Activated CD8-positive, alpha-beta memory T cell treated with anti-CD3 and anti-CD28 coated beads for 24 hours (primary cell): ENCODE measurements at places on chromosomes 3 and 15.

DNA sequence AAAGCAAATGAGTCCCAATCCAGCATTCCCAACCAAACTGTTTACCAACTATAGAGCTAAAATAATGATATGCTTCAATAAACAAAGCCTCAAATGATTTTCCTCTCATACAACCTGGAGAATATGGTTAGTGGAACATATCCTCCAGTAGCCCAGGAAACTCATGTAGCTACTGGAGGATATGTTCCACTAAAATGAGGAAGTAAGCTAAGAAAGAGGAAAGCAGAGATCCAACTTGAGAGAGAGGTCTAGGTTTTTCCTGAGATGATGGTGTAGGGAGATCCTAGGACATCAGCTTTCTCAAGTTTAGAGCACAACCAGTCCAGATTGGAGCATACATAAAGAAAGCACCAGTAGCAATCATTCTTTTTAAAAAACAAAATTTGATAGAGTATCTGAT, 44.6 kb upstream of the SLC4A7 start:
- DNase-seq, result no peak

DNA sequence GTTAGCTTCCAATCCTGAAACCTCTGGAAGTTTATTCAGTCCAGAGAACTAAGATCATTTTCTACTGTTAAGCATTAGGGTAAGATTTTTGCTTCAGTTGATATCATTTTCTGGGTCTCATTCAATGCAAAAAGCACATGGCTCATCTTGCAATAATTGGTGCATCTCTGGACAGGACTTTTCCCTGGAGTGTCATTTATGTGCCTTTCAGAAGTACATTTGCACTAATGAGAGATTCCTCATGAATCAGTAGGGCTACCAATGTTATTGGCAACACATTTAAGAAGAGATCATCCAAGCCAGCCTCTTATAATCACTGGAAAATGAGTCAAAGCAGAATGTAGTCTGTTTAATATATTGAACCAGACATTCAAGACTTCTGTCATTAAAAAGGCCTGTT, 224.2 kb upstream of the CHRNA7 start:
- no peak for DNase-seq

DNA sequence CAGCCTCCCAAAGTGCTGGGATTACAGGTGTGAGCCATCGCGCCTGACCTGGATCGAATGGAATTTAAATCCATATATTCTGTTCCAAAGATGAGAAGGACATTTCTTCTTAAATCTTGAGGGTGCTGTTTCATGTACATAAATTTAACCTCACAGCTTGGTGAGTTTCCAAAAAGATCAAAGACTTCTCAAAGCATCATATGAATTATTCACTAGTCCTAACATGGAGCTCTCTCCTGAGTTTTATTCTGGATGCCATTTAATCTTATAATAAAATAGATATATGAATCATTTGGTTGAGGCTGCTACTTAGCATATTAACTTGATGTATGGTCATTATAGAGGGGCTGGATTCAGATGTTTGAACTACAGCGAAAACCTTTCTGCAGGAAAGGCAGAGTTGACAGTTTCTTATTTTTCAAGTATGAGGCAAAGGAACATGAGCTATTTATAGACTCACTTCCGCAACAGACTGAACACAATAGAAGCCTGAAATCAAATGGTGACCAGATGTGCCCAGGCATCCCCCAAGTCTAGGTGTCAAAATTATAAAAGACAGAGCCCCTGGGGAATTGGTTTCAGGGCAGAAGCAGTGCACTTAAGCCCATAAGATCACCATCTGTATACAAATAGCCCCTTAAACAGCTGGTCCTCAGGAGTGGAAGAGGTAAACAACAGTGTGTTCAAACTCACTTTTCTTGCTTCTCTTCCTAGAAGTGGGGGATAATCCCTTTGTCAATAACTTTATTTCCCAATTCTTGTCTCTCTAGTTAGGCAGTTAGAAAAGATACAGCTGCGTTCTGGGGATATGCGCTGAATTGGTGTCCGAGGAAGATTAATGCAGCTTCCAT, 29.7 kb downstream of the STARD9 start:
- no peak for DNase-seq

DNA sequence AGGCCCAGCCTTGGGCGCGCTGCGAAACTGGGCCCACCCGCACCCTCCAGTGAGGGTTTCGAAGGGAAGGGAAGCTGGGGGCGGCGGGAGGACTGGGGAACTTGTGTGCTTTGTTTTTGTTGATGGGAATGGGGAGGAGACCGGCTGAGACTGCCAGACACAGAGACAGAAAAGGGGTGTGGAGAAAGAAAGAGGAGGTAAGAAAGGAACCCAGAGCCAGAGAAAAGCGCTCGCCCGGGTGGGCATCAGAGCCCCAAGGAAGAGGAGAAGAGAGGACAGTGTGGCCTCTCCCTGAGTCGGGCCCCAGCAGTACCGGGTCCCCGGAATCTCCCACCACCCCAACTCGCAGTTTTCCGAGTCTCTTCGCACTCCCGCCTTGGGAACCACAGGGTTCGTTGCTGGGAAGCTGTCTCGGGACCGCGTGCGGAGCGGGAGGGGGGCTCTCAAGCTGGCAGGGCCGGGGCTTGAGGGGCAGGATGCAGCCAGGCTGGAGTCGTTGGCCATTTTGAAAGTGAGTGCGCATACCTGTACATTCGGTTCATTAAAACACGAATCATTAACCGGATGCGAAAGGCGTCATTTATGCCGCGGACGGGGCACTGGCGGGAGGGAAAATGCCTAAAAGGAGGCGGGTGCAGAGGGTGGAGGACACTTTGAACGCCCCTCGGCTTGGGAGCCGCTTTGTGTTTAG, 3.1 kb downstream of the SKOR1 start:
- DNase-seq, result peak; percentile 58

- no peak for DNase-seq
Measured at GRCh38 chr3:50567011-50567385, 549 bp downstream of the C3orf18 start.

DNA sequence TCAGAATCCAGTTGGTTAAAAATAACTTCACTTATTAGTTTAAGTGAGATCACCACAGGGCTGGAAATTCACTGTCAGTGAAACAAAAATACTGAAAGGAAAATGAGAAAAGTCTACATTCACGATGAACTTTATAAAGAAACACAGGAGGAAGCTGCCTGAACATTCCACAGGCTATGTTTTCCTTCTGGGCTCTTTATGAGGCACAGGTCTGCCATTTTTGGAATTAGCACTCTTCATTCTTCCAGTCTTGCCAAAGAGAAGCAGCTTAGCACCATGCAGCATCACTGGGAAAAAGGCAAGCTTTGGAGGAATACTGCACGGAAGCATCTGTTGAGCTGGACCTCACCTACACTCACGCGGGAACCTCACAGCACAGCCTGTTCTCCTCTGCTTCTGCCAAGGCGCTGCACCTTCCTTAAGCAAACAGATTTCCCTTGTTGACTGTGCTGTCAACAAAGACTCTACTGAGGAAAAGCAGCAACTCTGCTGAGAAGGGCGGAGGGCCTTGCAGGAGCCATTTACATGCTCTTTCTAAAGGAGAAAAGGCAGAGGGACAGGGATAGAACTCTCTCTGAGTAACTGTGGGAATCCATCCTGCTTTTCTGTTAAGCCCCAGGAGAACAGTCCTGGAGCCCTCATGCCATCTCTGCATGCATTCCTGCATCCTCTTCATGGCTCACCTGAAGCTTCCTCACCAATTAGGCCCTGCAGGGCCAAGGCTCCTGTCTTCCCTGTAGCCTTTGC, 15.7 kb downstream of the SUSD5 start:
- DNase-seq, result no peak

DNA sequence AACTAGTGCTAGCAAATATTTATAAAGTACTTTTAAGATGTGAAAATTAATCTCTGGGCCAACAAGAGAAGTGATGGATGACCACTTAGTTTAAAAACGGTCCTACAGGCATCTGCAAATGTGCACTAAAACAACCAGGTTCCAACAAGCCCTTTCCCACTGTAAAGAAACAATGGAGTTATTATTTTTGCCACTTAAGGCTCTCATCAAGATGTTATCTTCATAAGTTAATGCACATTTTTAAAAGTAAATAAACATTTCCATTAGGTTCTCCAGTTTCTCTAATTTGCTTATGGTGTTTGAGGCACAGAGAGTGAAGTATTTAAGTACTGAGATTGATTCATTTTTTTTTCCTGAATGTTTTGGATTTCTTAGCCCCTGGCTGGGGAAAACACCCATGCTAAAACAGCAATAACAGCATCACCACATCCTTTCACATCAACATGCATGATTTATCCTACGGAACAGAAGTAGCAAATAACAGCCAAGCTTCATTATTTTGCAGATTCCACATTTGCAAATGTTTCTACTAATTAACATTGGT, 20.8 kb downstream of the ABI3BP start:
- no peak for DNase-seq

GRCh38 chr15:80875568-80876347, 96.6 kb downstream of the CEMIP start:
- DNase-seq, result no peak

DNA sequence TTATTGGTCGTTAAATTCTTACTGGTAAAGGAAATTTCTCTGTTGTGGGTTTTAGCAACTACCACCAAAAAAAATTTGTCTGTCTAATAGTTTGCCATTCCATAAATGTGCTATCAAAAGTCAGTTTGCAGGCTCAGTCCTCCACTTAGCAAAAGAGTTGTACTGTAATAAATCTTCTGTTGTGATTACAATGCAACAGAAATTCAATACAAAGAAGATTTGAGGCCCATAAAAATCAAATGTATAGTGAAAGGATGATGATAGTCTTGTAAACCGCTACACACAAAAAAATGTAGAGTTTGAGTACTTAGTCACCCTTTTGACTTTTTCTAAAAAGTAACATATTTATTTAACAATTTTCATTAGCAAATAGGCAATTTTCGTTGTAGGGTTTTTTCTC, 251.7 kb downstream of the VGLL3 start:
- DNase-seq, result no peak

- no peak for DNase-seq
Measured at GRCh38 chr3:55691141-55691540, 204.0 kb upstream of the WNT5A start.

DNA sequence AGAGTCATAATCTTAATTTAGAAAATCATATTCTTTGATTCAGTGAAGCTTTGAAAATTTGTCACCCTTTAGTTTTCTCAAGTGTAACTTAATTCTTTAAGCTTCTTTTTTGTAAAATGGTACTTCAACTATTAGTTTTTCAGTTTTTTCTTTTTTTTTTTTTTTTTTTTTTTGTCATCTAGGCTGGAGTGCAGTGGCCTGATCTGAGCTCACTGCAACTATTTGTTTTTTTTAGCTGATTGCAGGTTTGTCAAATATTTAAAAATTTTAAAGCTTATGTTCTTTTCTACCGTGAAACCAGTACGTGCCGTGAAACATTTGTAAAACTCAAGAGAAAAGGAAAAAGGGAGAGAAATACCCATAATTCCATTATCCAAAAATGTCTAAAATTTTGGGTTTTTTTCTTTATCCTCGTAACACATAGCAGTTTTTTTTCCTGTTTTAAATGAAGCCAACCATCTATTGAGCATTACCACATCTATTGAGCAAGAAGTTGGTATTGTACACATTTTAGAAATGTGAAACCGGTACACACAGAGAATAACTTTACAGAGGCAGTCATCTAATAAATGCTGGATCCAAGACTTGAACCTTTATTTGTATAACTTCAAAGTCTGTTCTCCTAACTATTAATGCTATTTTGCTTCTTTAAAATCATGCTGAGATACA, 25.7 kb downstream of the ECT2 start:
- no peak for DNase-seq

- no peak for DNase-seq
Measured at GRCh38 chr3:189170559-189170958, 1.2 kb upstream of the TPRG1 start.

GRCh38 chr15:98621021-98621420, 27.3 kb upstream of the IGF1R start:
- no peak for DNase-seq

GRCh38 chr3:188218603-188219002, 64.6 kb downstream of the LPP start:
- no peak for DNase-seq

DNA sequence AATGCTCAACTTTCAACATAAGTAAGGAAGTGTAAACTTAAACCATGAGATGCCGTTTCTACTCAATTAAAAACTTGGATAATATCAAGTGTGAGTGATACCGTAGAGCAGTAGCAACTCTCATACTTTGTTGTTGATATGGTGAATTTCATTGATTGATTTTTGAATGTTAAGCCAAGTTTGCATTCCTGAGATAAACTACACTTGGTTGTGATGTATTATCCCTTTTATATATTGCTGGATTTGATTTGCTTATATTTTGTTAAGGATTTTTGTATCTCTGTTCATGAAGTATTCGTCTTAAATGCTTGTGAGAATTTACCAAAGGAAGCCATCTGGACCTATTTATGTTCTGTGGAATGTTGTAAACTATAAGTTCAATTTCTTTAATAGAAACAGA, 21.7 kb downstream of the SLMAP start:
- no peak for DNase-seq

- no peak for DNase-seq
Measured at GRCh38 chr15:77118882-77119321, 48.0 kb upstream of the TSPAN3 start.

DNA sequence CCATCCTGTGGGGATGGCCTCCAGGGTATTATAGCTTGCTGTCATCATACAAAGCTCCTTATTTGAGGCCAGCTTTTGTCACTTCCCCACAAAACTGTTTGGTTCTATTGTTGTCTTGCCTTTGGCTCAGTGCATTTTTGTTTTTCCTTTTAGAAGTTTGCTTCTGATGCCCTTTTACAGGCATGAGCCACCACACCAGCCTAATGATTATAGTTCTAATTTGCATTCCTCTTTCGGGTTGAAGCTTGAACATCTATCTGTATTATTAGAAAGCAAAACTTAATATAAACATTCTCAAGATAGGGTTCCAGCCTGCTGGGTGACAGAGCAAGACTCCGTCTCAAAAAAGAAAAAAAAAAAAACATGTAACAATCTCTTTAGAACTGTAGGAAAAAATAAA, 39.8 kb downstream of the SMARCC1 start:
- DNase-seq, result no peak

DNA sequence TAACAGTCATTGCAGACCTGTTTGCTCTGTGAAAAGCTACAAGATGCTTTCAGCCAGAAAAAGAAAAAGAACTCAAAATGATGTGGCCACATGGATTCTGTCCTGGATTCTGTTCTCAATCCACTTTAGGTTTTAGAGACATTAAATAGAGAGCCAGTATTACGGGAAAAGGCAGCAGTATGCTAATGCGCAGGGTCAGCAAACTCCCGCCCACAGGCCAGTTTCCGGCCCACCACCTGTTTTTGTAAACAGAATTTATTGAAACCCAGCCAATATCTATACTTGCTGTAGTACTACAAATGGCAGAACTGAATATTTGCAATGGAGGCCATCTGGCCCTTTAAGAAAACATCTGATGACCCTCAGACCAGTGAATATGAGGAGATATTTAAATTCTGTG, 416.1 kb downstream of the ERC2 start:
- no peak for DNase-seq

- no peak for DNase-seq
Measured at GRCh38 chr3:165383381-165383780, 187.2 kb upstream of the SLITRK3 start.

DNA sequence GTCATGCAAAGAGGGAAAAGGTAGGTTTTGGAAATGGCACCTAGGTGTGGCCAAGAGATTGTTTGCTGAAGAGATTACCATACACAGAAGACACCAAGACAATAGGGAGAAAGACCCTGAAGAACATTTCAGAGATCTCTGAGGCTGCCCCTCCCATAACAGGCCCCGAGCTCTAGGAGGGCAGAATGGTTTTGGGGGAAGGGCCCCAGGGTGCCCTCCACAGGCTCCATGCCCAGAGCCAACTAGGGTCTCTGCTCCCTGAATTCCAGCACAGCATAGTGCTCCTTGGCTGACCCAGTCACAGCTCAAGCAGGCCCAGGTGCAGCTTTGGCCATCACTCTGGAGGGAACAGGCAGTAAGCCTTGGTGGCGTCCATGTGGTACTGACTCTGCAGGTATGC, 163.9 kb downstream of the RAB11A start:
- DNase-seq, result no peak
